ENCODE measurements at places on chromosomes 16 and 17.

DNA sequence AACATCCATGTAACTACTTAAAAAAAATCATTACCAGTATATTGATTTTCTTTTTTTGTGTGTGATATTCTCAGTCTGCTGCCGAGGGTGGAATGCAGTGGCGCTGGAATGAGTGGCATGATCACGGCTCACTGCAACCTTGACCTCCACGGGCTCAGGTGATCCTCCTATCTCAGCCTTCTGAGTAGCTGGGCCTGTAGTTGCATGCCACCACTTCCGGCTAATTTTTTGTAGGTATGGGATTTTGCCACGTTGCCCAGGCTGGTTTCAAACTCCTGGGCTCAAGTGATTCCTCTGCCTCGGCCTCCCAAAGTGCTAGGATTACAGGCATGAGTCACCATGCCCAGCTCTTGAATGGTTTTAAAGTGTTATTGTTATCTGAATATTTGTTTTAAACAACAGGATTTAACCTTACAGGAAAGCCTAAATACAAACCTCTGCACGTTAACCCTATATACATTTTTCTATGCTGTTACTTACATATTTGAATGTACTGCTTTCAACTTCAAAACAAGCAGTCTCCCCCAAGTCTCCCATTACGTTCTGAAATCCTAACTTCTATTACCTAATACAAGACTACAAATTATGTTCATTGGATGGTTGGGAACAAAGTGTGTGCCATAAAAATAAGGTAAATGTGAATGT, 61.7 kb downstream of the KPNA2 start:
- no peak for DNase-seq

DNA sequence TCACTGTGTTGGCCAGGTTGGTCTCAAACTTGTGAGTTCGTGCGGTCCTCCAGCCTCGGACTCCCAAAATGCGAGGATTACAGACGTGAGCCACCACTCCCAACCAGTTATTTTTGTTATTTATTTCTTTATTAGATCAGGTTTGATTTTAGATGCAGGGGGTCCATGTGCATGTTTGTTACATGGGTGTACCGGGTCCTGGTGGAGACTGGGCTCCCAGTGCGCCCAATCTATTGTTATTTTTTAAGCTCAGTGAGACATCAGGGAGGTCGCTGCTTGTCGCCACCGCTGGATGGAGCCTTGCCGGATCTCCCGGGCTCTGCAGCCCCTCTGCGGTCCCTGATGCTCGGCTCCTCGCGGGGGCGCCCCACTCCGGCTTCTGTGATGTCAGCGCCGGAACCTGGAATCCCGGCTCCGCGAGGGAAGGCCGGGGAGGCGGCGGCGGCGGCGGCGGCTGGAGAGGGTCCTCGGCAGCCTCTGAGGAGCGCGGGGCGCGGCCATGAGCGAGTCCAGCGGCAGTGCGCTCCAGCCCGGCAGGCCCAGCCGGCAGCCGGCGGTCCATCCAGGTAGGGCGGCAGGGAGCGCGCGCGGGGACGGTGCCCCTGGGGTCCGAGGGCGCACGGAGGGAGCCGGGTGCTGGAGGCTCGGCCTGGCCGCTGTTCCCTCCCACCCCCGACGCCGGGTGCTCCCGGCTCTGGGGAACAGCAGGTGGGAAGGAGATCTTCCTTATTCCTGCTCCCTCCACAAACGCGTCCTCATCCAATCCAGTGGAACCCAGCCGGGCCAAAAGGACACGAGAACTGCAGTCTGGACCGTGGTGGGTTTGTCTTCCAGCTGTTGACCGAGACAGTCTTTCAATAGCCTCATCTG, at the start of gene TMC7:
Gene TMC7, plus strand, starts transcription at position 370 of the 870 bp plus-strand sequence. Its CDS starts 130 bp downstream, at position 500.
- DNase-seq: no peak

DNA sequence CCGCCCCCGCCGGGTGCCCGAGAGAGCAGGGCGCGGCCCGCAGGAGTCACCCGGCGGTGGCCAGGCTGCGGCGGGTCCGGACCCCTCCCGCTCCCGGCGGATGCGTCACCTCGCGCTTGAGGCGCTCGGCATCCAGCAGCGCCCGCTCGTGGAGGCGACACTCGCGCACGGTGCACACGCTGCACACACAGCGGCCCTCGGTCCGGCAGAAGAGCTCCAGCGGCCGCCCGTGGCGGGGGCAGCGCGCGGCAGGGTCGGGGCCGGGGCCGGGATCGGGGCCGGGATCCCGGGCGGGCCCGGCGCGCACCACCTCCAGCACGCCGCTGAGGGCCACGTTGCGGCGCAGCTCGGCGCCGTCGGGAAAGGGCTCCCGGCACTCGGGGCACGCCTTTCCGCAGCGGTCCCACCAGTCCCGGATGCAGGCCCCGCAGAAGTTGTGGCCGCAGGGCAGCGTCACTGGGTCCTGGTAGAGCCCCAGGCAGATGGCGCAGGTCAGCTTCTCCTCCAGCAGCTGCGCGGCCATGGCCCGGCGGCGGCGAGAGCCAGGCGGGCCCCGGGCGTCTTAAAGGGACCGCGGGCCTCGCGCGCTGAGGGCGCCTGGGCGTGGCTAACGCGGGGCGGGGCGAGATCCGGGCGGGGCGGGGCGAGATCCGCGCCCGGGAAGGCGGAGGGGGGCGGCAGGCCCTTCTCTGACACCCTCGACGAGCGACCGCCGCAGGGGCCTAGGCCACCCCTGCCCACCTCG, at the start of gene TRIM65:
Gene TRIM65, minus strand, starts transcription at position 537 of the 745 bp plus-strand sequence. Its CDS starts 14 bp downstream, at position 523.
- peak; percentile 67 for DNase-seq

DNA sequence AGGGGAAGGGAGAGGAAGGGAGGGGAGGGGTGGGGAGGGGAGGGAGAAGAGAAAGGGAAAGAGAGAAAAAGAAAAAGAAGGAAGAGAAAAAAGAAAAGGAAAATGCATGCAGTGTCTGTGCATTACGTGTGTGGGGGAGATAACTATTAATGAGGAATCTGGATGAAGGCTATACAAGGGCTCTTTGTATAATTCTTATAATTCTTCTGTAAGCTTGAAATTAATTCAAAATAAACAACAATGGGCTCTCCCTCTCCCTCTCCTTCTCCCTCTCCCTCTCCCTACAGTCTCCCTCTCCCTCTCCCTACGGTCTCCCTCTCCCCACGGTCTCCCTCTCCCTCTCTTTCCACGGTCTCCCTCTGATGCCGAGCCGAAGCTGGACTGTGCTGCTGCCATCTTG, 143.4 kb downstream of the VPS53 start:
- DNase-seq: no peak
